ENCODE measurements at places on chromosomes 5 and 9.

DNA sequence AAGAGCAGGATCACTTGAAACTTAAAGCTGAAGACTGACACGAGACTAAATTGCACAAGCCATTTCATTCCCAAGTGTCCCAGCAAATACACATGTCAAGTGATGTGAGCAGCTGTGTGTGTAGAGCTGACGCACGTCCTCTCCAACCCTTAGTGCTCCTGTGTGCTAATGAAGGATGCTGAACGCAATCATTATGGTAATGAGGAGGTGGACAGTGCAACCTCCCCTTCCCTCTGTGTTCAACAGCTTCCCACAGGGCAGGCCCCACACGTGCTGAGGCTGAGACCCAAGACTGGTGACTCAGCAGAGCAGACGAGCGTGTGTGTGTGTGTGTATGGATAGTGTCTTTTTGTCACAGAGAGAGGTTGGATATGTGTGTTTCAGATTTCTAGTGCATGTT lies 702.1 kb downstream of the SEMA5A start:
- no peak for DNase-seq

- DNase-seq = no peak
These were observed 4.4 kb upstream of the NDUFB6 start for GRCh38 chr9:32577316-32577715.

DNA sequence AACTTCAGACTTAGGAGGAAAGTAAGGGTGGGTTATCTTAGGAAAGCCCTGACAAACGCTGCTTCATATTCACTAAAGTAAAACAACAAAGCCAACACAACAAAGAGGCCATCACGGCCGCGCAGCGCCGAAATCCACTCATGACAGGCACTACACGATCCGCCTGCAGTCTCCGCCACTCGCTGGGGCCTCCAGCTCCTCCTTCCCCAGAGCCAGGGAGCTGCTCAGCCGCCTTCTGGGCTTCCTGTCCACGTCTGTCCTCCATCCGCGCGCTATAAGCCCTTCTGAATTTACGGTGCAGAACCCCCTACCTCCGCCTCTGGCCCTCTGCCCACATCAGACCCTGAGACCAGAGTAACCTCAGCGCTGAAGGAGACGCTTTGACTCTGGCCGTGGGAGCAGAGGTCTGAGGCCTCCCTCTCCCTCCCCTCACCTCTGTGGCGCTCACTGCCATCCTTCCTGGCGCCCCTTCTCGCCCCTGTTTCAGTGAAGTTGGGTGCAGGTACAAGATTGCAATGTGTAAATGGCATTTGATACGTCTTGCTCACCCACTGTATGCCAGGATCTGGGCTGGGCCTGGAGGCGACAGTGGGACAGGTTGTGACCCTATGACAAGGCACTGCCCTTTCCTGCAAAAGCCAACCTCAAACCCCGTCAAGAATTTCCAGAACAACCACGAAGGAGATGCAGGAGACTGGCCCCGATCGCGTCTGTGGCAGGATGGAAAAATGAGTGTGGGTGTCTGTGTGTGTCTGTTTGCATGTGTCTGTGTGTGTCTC lies 74.9 kb upstream of the PHYKPL start:
- DNase-seq = no peak

- DNase-seq = no peak
These were observed 6.3 kb upstream of the PHYKPL start for GRCh38 chr5:178238711-178239592.

DNA sequence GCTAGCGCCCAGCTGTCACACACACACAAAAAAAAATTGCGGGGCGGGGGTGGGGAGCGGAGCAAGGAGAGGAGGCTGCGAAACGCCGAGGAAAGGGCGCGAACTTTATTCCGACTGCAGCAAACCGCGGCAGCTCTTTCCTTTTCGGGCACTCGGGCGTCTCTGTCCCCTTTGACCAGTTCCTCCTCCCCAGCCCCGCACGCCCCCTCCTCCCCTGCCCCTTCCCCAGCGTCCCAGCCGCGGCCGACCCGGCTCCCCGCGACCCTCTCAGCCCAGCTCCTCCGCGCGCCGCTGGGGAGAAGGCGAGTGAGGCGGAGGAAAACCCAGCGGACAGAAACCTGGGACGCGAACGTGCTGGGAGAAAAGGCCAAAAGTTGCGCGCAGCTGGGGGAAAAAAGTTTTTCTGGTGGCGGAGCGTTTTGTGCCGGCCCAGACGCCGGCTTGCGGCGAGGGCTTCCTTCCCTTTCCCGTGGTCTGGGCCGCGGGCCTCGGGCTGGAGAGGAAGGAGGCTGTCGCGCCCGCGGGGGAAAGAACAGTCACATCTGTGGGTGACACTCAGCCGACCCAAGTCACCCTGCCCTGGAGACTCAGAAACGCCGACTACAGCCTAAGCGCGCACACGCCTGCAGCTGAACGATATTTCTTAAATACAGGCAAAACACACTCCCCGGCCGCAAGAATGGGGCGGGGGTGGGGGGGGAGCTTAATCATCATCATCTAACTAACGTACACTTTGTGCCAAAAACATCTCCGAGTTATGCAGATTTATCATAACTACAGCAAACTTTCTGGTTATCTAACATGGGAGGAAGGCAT lies 1.1 kb upstream of the BNC2 start:
- no peak for DNase-seq

GRCh38 chr5:181235689-181236366 lies 7.9 kb downstream of the RACK1 start:
- no peak for DNase-seq

GRCh38 chr5:146828385-146828784 lies 50.2 kb downstream of the PPP2R2B start:
- no peak for DNase-seq

GRCh38 chr5:116002116-116002906 lies 30.0 kb upstream of the ARL14EPL start:
- DNase-seq = no peak

DNA sequence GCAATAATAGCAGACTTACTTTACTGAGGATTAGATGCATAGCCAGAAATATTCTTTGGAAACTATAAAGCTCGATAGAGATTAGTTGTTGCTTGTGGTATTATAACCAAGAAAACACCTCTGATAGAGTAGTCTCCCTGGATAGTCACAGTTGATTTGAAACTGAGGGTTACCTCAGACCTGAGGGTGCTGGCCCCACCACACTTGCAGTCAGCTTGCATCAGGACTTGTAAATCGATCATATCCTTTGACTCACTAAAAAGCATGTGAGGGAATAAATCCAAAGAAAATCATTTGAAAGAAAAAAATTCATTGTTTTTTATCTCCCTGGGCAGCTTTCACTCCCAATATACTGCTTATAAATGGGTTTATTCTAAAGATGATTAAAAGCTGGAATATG lies 39.4 kb downstream of the GALNT12 start:
- DNase-seq = no peak

GRCh38 chr5:35810601-35811000 lies 46.1 kb upstream of the IL7R start:
- no peak for DNase-seq

- DNase-seq = no peak
These were observed 1.0 kb upstream of the SECISBP2 start for GRCh38 chr9:89317282-89317681.

DNA sequence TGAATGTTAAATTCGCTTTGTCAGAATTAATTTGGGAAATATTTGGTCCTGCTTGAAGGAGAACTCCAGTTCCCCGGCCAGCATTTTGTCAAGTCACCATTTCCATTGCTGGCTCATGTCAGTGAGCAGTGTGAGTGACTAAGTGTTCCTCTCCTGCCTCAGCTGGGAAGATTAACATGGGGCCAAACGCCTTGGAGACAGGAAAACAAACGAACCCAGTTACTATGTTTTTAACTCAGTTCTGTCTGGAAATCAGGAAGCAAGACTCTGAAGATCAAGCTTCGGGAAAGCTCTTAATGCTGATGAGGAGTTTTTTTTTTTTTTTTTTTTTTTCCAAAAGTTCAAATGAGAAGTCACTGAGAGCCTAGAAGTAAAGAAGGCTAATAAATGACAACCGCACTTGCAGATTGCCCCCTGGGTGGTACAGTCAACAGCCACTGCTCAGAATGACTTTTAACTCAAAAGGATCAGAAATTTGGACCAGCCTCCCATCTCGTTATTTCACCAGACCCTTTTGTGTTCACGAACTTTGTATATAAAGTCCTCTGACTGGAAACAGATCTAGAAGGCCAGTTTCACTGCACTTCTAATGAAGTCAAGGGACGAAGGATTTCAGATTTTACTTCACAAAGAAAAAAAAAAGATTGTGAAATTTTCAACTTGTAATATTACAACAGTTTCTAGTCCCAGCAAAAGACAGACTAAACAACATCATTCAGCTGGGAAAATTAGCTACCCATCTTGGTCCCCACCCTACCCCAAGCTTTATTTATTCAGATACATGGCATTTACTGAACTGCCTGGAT lies 121.3 kb downstream of the LHFPL2 start:
- no peak for DNase-seq

- no peak for DNase-seq
These were observed 17.8 kb downstream of the DCTN4 start for GRCh38 chr5:150740992-150741391.

GRCh38 chr9:135501261-135502167 lies 1.0 kb downstream of the MRPS2 start:
- DNase-seq = no peak

GRCh38 chr9:130845254-130845653 lies 10.2 kb downstream of the ABL1 start:
- no peak for DNase-seq

DNA sequence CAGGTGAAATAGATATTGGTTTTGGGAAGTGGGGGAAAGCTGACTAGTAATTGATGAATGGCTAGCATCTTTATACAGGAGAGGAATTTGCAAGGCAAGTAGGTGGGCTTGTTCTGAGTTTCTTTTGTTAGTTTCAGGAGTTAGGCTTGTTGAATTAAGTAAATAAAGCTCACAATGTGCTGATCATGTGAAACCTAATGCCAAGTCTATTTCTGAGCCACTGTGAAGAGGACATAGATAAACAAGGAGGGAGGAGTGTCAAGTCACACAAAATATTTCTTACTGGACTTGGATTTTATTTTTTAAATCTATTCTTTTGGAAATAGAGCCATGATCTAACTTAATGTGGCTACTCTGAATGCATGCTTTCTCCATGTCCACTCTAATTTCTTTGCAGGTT lies 19.9 kb downstream of the GDA start:
- no peak for DNase-seq

DNA sequence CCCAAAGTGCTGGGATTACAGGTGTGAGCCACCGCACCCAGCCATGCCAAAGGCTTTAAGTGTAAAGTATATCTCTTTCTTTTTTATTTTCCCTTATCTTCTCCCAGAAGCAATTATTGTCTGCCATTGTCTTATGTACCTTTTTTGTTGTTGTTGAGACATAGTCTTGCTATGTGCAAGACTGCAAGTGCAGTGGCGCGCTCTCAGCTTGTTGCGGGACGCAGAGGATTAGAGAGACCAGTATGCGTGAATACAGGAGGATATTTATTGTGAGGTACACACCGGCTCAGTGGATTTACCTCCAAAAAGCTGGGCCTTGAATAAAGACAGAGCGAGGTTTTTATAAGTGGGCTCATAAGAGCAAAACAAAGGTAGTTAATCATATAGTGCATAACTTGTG lies 11.8 kb downstream of the TMEM38B start:
- DNase-seq = no peak

- DNase-seq = no peak
These were observed 159.5 kb downstream of the TRPM6 start for GRCh38 chr9:74728176-74728575.

DNA sequence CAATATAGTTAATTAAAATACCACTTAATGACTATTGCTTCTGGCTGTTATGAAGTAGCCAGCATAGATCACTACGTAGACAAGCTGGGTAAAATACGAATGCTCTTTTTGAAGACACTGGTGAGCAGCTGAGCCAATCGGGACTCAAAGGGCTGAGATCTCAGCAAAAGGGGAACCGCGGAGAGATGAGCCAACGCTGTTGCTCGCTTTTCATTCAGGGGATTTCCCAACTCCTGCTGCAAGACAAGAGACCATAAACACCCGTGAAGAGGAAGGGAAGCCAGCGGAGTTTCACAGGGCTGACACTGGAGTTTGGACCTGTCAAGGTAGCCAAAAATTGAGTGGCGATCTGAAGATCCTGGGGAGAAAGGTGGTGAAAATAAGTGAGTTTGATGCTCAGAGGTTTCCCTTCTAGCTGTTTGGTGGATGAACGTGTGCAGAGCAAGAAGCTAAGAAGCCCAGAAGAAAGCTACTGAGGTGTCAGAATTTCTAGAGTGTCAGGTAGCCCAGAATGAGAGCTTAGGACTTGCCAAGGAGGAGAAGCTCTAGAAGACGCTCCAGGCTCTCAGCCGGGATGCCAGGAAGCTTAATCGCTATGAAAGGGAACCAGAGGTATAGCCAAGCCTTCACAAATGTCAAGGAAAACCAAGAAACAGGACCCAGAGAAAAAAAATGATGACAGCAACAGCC lies 79.6 kb upstream of the RNU6ATAC start:
- no peak for DNase-seq

GRCh38 chr9:76785501-76785900 lies 21.3 kb downstream of the PCA3 start:
- no peak for DNase-seq

GRCh38 chr9:113601656-113602055 lies 138.1 kb downstream of the RGS3 start:
- no peak for DNase-seq

GRCh38 chr5:142327111-142327842 lies 2.5 kb upstream of the SPRY4 start:
- DNase-seq = no peak

GRCh38 chr5:169832845-169833244 lies 147.4 kb downstream of the INSYN2B start:
- no peak for DNase-seq

- DNase-seq = no peak
These were observed 179.4 kb downstream of the CFAP90 start for GRCh38 chr5:7671381-7671993.

DNA sequence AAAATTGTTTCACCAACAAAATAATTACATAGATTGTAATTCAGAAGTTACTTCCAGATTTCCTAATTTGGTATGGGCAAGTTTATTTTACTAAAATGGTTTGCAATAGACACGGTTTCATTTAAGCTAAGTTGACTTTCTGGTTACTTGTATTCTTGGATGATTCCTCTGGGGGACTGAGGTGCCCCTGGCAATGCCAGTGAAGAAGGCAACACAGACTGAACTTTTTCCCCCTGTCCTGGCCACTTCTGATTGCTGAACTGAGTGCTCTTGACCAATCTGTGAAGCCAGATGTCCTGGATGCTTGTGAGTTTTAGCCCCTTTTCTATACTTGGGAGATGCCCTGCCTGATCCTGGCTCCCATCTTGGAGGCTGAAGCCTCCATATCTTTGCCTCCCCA lies 66.3 kb upstream of the FANCC start:
- no peak for DNase-seq

DNA sequence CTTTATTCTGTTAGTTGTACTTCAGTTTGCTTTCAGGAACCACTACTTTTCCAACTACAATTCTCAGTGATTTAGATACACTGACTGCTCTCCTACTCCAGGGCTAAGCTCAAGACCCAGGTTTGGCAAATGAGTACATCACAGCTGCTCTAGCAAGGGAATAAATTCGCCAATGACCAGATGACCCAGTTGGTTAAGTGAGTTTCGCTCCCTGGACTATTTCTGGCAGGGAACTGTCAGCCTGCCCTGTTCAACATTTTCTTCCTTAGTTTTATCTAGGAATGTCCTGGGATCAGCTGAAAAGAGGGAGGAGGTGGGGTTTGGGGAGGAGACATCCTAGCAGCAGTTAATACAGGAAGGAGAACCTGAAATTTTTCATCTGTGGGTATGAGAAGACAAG lies 6.4 kb upstream of the STARD4 start:
- no peak for DNase-seq

GRCh38 chr5:9037048-9037447 lies 508.8 kb downstream of the SEMA5A start:
- DNase-seq = no peak
